ENCODE measurements at places on chromosomes 4 and X. TPM values are rescaled to one million over a fixed set of nuclear protein-coding genes. Genes with fewer than 3 reads are reported as not detected.

AWAT2 gene
- not detected for total RNA-seq

NUP62CL gene
- total RNA-seq, result 11.8 TPM

XKRX gene
- total RNA-seq, result 2.6 TPM

DNA sequence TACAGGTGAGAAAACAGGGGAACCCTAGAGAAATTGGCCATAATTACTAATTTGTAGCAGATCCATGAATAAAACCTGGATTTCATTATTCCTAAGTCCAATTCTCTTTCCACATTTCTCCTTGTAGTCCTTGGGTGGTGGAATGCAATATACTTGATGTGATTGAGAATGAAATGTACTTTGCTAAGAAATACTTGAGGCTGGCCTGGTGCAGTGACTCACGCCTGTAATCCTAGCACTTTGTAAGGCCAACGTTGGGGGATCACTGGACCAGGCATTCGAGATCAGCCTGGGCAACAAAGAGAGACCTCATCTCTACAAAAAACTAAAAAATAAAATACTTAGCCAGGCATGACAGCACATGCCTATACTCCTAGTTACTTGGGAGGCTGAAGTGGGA is 15.9 kb downstream of the TMEM184C start:
- no peak for DNase-seq

GRCh38 chr4:37538931-37539330 is 147.2 kb downstream of the RELL1 start:
- no peak for DNase-seq

Measured in NCI-H460 (cell line).